K562 (cell line): ENCODE measurements at places on chromosomes 4 and X.

DNA sequence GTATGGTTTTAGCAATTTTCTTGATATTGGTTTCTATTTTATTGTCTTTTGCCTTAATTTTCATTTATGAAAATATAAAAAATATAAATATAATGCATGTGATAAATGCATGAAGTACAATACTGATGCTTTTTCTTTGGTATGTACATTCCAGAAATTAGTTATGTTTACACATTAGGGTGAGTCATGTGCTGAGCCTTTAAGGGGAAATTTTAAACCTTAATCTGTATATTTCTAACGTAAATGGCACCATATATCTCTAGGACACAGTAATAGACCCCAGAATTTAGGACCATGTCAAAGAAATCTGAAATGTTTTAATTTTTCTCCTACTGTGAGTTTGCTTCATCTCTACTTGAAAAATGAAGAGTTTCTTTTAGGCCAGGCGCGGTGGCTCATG, 117.8 kb upstream of the SPRY1 start:
- DNase-seq: no peak

GRCh38 chr4:24274381-24274941, 309.9 kb downstream of the DHX15 start:
- DNase-seq: no peak

DNA sequence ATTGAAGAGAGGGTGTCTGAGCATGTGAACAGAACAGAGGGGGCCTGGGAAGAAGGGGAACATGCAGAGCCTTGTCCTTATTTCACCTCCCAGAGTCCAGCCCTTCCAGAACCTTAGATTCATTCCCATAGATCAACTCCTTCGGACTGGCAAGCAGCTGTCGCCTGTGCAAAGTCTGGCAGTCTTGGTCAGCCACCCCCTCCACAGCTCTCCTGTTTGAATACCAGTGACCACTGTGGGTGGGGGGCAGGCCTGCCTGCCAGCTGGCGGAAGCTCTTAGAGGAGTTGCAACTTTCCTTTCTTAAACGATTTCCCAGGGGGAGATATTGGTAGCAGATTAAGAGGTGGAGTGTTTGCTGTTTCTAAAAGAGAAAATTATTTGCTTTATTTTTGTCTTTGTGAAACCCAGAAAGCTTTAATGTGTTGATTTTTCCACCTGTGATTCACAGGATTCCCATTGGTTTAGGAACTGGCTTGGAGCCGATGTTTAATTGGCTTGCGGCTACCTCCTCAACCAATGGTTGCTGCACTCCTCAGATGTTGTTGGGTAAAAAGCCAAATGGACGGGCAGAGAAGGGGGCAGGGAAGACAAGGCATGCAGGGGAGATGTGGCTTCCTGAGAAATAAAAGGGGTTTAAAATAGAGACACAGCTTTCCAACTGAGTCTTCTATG, 62.2 kb upstream of the PRPS1 start:
- peak; percentile 29 for DNase-seq

DNA sequence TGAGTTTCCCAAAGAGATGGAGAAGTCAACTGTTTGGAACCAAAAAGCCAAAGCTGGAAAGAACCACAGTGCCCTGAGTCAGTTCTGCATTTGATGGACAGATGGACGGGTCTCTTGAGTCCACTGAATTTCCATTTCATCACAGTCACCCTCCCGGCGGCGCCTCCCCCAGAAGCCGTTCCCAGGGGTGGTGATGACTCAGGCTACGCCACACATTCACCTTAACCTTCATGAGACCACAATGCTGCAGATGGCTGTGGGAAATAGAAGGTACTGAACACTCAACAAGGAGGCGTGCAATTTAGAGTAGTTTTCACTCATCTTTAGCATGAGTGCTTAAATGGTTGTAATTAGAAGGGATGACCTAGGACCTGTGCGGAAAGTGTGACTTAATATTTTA, 61.3 kb downstream of the STOX2 start:
- DNase-seq: no peak

- DNase-seq: no peak
These were observed 86.4 kb downstream of the BMP15 start for GRCh38 chrX:50996930-50997329.

- no peak for DNase-seq
These were observed 37.6 kb downstream of the PHKA1 start for GRCh38 chrX:72676465-72676864.

- peak; percentile 85 for DNase-seq
These were observed 3.2 kb downstream of the CXorf65 start for GRCh38 chrX:71103110-71103983.

DNA sequence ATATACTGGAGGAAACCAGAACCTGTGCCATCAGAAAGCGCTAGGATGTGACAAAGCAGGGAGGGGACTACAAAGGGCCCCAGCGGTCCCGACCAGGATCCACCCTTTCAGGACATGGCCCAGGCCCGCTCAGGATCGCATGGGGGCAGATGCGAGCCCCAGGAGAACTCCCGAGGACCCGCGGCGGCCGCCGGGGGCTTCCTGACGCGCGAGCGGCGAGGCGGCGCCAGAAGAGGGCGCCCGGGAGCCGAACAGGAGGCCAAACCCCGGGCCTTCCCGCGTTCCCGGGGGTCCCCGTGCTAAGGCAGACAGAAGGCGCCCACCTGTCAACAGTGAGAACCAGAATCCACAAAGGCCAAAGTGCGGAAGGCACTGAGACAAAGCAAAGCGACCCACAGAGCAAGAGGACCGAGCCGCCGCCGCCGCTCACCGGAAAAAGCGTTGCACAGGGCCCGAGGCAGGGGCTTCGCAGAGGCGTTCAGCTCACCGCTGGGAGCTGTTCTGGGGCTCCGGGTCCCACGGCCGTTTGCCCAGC, 7.3 kb upstream of the OPN1LW start:
- peak; percentile 84 for DNase-seq

- DNase-seq: no peak
These were observed 3.1 kb downstream of the SYAP1 start for GRCh38 chrX:16722481-16722880.

DNA sequence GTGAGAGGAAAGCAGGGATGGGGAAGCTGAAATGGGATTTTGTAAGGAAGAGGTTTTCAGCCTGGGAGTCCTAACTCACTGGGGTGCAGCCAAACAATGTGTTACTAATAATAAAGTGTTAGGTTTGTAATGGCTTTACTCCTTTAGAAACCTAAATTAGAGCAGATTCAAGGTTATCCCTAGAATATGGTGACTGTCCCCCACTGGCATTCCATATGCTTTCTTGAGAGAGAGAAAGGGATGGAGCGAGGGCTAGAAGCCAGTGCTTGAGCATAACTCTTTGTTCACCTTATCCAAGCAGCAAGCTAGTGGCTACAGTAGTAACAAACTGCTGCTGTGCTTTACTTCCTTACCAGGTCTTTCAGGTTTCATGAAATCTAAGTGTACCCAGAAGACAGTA, 249.1 kb upstream of the PGRMC2 start:
- DNase-seq: no peak

- DNase-seq: no peak
These were observed 188.0 kb upstream of the RBPJ start for GRCh38 chr4:26132858-26133257.

- no peak for DNase-seq
These were observed 13.3 kb downstream of the SLC2A9 start for GRCh38 chr4:10007793-10008608.

- no peak for DNase-seq
These were observed 570.4 kb upstream of the DIPK2B start for GRCh38 chrX:45771114-45771513.

- no peak for DNase-seq
These were observed 42.4 kb downstream of the PPP3CA start for GRCh38 chr4:101304916-101305315.

DNA sequence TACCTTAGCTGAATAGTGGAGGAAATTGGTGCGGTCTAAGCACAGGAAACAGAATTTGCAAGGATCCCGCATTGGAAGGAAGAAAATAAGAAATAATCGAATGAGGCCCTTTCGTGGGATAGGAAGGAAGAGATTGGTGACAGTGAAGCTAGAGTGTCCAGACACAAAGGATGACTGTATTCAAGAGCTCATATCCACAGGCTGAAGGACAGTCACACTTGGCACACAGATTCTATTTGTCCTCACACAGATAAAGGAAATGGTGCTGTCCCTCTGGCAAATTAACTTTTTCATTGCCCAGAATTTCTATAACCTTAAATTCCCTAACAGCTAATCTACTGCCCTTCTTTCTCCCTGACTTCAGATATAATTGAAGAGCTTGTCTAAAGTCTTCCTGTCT, 2188.9 kb upstream of the TENM3 start:
- no peak for DNase-seq

DNA sequence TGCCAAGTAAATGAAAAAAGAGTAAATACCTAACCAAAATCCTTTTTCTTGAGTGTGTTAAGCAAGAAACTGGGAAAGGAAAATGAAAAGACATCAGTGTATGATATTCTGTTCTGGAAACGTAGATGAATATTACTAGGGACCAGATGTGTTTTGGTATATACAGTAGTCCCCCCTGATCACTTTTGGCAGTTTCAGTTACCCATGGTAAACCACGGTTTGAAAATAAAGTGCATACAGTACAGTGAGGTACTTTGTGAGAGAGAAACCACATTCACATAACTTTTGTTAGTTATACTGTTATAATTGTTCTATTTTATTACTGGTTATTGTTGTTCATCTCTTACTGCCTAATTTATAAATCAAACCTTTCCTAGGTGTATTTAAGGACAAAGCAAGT, 250.9 kb downstream of the TENM3 start:
- no peak for DNase-seq

- no peak for DNase-seq
These were observed 37.9 kb downstream of the SUPT20HL2 start for GRCh38 chrX:24276015-24276414.

GRCh38 chr4:106604319-106605051, 235.9 kb upstream of the GIMD1 start:
- DNase-seq: no peak

DNA sequence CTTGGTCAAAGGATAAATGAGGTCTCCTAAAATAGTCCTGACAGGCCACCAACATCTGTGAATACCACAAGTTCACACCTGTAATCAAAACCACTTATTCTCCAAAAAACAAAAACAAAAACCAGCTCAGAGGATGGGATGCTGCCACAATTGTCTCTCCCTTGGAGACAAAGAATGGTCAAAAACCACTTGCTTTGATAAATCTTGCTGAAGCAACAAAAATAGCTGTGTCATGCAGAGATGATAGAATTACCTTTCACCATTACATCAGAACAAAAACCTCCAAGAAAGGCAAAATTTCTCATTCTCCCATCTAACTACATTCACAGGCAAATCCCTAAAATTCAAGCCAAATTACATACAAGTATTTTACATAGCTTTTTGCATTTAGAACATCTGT, 180.4 kb downstream of the MAML3 start:
- no peak for DNase-seq

- DNase-seq: no peak
These were observed 16.6 kb downstream of the TMEM255A start for GRCh38 chrX:120294651-120295050.

- no peak for DNase-seq
These were observed 15.9 kb upstream of the CCDC149 start for GRCh38 chr4:24928708-24929107.

- DNase-seq: no peak
These were observed 255.2 kb downstream of the COX7B2 start for GRCh38 chr4:46653842-46654241.

DNA sequence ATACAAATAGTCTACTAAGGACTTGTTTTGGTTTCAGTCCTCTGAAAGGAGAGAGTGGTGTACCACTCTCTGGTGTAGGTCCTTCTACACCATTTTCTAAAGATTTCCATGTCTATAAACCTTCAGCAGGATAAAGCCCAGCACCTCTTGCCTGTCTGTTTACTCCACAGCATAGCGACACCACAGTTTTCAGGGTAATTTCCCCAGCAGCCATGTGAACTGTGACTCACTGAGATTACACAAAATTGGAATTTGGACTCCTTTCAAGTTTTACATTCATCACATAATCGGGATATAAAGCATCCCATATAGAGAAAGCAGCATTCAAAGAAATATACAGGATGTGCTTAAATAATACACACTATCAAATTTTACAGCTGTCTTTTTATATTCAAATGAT, 229.6 kb downstream of the PRDM5 start:
- no peak for DNase-seq

- DNase-seq: no peak
These were observed 74.2 kb downstream of the LIMCH1 start for GRCh38 chr4:41611881-41612871.

GRCh38 chr4:63036159-63036866, 1372.9 kb downstream of the TECRL start:
- DNase-seq: no peak

- no peak for DNase-seq
These were observed 30.6 kb upstream of the NSUN7 start for GRCh38 chr4:40719008-40719623.

DNA sequence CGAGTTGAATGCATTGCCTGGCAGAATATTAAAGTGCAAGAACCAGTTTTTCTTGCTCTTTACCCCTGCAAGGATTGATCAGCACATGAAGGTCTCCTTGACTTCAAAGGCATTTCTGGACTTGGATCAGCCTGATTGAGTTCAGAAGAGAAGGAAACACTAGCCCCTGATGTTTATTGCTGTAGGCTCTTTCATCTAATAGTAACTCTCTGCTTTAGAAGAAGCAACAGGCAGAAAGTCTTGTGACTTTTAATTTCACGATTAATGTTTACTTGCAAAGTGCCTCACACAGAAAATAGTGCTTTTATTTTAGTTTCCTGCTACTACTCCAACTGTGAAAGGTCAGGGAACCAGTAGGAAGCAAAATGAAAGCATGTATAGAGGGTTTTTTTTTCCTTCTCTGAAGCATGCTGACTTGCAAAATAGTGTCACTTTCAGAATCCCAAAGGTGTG, 69.1 kb downstream of the PCDH7 start:
- DNase-seq: no peak

GRCh38 chrX:153642655-153643430, 4.2 kb upstream of the DUSP9 start:
- DNase-seq: peak; percentile 5

DNA sequence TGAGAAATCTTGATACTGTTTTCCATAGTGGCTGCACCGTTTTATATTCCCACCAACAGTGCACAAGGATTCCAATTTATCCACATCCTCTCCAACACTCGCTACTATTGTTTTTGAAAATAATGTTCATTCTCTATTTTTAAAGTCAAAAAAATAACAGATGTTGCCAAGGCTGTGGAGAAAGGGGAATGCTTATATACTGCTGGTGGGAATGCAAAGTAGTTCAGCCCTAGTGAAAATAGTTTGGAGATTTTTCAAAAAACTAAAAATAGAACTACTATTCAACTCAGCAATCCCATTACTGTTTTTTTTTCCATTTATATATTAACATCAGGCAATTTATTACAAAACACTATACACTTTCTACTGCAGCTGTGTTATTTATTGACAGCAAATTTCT, 208.7 kb downstream of the CBLL2 start:
- no peak for DNase-seq
